ENCODE measurements at places on chromosomes 2 and 18. TPM values are rescaled to one million over a fixed set of nuclear protein-coding genes. Genes with fewer than 3 reads are reported as not detected.

KCNIP3 gene
- not detected for total RNA-seq

CYP26B1 gene
- total RNA-seq, result not detected

- H3K4me1 ChIP-seq, result peaks cover 6% of the 10 kb centered on the region
- H3K36me3 ChIP-seq, result peaks cover 27% of the 10 kb centered on the region
These were observed 52.7 kb upstream of the ITGA4 start for GRCh38 chr2:181404472-181404871.

EIPR1 gene
- 40.7 TPM for total RNA-seq

DNA sequence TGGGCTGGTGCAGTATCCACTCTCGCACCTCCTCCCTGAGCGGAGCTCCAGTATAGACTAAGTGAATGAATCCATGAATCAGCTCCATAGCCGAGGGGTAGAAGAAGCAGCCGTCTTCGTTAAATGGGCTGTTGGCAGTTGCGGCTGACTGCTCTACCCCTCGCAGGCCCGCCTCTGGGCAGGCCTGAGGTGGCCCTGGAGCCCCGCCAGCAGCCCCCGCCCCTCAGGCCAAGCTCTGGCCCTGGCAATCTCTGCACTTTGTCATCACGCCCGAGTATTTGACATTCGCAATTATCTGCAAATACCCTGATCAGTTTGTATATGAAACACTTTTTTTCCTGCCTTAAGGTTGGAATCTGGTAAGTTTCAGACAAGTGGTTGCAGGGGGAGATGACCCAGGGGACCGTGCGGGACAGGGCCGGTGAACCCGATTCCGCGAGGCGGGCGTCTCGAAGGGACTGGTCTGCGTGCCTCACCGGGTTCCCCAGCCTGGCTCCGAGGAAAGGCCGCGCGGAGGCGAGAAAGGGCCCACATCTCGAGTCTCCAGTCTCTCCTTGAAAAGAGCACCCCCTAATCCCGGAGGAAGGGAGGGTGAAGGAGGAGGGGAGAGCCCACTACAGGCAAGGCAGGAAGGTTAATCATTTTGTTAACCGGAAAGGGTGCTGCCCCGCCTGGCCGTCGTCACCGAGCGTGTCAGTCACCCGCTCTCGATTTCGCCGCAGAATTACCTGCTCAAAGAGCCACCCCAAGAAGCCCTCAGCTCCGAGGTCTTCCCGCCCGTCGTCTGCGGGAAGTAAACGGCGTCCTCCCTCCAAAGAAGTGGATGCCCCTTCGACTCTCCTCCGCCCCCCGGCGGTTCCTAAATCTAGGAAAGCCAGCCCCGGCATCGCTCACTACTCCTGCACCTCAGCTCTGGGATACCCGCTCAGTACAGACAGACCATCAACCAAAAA, 11.1 kb upstream of the SATB2 start:
- H3K36me3 ChIP-seq, result peaks cover 2% of the 10 kb centered on the region
- no peaks in the 10 kb centered on the region for H3K4me1 ChIP-seq
- no peak for DNase-seq
- no peak overlapping the region for H3K4me3 ChIP-seq

DNA sequence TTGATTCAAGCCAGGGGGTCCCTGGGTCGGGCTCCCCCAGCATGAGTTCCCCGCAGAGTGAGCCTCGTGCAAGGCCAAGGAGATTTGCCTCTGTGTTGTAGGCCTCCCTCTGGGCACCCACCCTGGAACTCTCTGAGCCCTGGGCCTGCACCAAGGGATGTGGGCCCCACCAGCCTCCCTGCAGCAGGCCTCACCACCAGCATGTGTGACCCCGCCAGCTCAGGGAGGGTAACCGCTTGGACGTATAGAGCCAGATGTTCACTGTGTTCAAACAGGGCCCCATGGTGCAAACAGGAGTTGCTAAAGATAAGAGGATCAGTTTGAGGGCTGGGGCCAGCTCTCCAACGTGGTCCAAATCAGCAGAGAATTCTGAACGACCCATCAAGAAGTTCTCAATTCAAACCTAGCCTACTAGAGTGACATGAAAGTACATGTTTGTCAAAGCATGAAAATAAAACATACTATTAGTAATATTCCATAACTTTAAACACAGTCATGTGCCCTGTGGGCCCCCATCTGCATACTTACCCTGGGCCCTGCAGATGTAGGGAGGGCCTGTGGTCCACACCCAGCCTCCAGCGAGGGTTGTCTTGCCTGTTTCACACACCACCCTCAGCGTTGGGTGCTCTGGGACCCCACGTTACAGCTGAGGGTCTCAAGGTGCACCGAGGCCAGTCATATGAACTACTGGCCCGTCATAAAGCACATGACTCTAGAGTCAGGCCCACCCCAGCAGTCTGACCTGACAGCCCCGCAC, 5.5 kb upstream of the TUBB6 start:
- no peaks in the 10 kb centered on the region for H3K36me3 ChIP-seq
- H3K4me1 ChIP-seq, result peaks cover 9% of the 10 kb centered on the region
- no peak for DNase-seq
- no peak overlapping the region for H3K4me3 ChIP-seq

DNA sequence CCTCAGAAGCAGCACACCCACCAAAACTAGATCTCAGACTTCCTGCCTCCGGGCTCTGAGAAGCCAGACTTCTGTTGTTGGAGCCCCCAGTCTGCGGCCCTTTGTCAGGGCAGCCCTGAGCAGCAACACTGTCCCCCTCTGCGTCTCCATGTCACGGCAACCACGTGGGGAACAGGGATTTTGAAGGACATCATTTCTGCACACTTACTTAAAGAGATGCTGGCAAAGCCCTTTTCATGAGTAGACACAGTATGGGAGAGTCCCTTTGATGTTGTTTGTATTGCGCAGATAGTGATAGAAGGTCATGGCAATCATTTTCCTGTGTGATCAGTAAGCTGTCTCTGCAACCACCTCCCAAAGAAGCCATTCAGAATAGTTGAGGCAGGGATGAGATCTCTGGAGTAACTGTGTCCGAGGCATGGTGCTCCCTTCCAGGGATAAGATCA, 69.1 kb upstream of the ID2 start:
- DNase-seq, result no peak
- peaks cover 12% of the 10 kb centered on the region for H3K36me3 ChIP-seq
- no peak overlapping the region for H3K4me3 ChIP-seq
- H3K27ac ChIP-seq, result no peak overlapping the region
- peaks cover 25% of the 10 kb centered on the region for H3K27me3 ChIP-seq

DNA sequence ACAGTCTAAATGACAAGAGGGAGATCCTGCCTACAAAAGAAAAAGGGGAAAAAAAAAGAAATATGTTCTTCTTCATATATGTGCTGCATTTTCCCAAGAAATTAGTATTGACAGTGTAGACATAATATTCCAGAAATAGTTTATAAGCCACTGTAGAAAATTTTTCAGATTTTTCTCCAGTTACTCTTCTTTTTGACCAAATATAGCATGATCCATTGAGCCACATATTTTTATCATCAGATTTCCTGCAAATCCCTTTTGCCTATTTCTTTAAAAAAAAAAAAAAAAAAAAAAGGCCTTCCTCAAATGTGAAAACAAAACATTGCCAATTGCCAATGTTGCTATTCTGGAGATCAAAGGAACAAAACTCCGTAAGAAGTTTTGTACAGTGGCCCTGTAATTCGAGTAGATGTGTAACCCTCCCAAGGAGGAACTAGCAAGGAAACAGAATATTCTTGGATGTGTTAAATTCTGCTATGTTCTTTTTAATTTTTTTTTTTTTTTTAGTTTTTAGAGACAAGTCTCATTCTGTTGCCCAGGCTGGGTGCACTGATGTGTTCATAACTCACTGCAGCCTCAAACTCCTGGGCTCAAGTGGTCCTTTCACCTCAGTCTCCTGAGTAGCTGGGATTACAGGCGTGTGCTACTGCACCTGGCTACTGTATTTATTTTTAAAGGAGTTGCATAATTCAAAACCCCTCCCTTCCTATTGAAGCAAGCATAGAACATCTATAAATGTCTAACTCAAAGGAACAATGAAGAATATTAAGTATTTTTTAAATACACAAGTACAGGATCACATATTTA, 12.5 kb upstream of the CABYR start:
- no peaks in the 10 kb centered on the region for H3K27me3 ChIP-seq
- DNase-seq, result no peak
- no peak overlapping the region for H3K4me3 ChIP-seq
- H3K4me1 ChIP-seq, result no peaks in the 10 kb centered on the region

- peaks cover 8% of the 10 kb centered on the region for H3K4me1 ChIP-seq
- DNase-seq, result no peak
- H3K36me3 ChIP-seq, result no peaks in the 10 kb centered on the region
These were observed 3.3 kb upstream of the TCF7L1 start for GRCh38 chr2:85129861-85130260.

GRCh38 chr2:173860566-173860965, 104.6 kb downstream of the SP3 start:
- no peak overlapping the region for H3K4me3 ChIP-seq
- peaks cover 11% of the 10 kb centered on the region for H3K27me3 ChIP-seq
- no peaks in the 10 kb centered on the region for H3K36me3 ChIP-seq
- no peak overlapping the region for H3K27ac ChIP-seq
- DNase-seq, result no peak

- no peak for DNase-seq
- no peak overlapping the region for H3K27ac ChIP-seq
- H3K4me3 ChIP-seq, result no peak overlapping the region
- peaks cover 8% of the 10 kb centered on the region for H3K36me3 ChIP-seq
- no peaks in the 10 kb centered on the region for H3K27me3 ChIP-seq
These were observed 7.2 kb upstream of the CCDC74A start for GRCh38 chr2:131520526-131520925.

GRCh38 chr18:32276906-32277305, 87.1 kb downstream of the MEP1B start:
- no peak overlapping the region for H3K4me3 ChIP-seq
- no peak overlapping the region for H3K27ac ChIP-seq
- H3K4me1 ChIP-seq, result no peaks in the 10 kb centered on the region
- no peaks in the 10 kb centered on the region for H3K36me3 ChIP-seq
- H3K27me3 ChIP-seq, result peaks cover 21% of the 10 kb centered on the region

- H3K4me1 ChIP-seq, result peaks cover 29% of the 10 kb centered on the region
- peaks cover 2% of the 10 kb centered on the region for H3K27me3 ChIP-seq
- peak overlapping the region; percentile 80 for H3K27ac ChIP-seq
- peak; percentile 38 for DNase-seq
- no peaks in the 10 kb centered on the region for H3K36me3 ChIP-seq
- no peak overlapping the region for H3K4me3 ChIP-seq
These were observed 37.8 kb downstream of the MAL start for GRCh38 chr2:95063086-95063958.

- DNase-seq, result no peak
- H3K27me3 ChIP-seq, result no peaks in the 10 kb centered on the region
- H3K27ac ChIP-seq, result no peak overlapping the region
- peaks cover 29% of the 10 kb centered on the region for H3K4me1 ChIP-seq
- H3K36me3 ChIP-seq, result peaks cover 39% of the 10 kb centered on the region
- no peak overlapping the region for H3K4me3 ChIP-seq
These were observed 27.0 kb downstream of the ENOSF1 start for GRCh38 chr18:685438-685837.

DNA sequence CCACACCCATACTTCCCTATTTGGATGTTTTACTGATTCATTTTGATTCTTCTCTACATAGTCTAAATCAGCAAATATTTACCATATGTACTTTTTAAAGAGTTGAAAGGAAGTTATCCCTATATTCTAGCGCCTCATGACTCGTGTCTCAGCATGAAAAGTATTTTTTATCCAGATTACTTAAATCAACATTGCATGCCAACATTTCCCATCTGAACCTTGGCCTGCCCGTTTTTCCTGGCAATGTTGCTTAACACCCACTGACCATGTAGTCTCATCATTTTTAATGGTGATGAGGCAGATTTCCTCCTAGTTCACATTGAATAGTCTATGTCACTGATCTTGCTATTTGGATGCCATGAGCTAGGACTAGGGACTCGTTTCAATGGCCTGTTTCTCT, 13.2 kb upstream of the SCYGR5 start:
- H3K4me1 ChIP-seq, result no peaks in the 10 kb centered on the region
- H3K27me3 ChIP-seq, result peaks cover 29% of the 10 kb centered on the region
- DNase-seq, result no peak
- H3K4me3 ChIP-seq, result no peak overlapping the region
- no peaks in the 10 kb centered on the region for H3K36me3 ChIP-seq
- no peak overlapping the region for H3K27ac ChIP-seq

MAP3K19 gene
- total RNA-seq, result not detected

PLCL1 gene
- 0.20 TPM for total RNA-seq

GRCh38 chr2:422676-423435, 135.0 kb upstream of the ALKAL2 start:
- H3K27me3 ChIP-seq, result peaks cover 3% of the 10 kb centered on the region
- H3K36me3 ChIP-seq, result no peaks in the 10 kb centered on the region
- DNase-seq, result no peak

GRCh38 chr18:29083545-29083944, 906.6 kb upstream of the CDH2 start:
- H3K36me3 ChIP-seq, result no peaks in the 10 kb centered on the region
- H3K4me1 ChIP-seq, result no peaks in the 10 kb centered on the region
- no peak overlapping the region for H3K27ac ChIP-seq
- no peaks in the 10 kb centered on the region for H3K27me3 ChIP-seq
- no peak for DNase-seq
- H3K4me3 ChIP-seq, result no peak overlapping the region

GRCh38 chr2:105764059-105764458, 19.3 kb downstream of the NCK2 start:
- no peak for DNase-seq
- H3K36me3 ChIP-seq, result peaks cover 35% of the 10 kb centered on the region
- H3K4me3 ChIP-seq, result no peak overlapping the region
- H3K4me1 ChIP-seq, result peaks cover 67% of the 10 kb centered on the region
- no peaks in the 10 kb centered on the region for H3K27me3 ChIP-seq

TMEM214 gene
- 86.6 TPM for total RNA-seq

- H3K36me3 ChIP-seq, result no peaks in the 10 kb centered on the region
- DNase-seq, result no peak
- H3K4me3 ChIP-seq, result no peak overlapping the region
- no peak overlapping the region for H3K27ac ChIP-seq
These were observed 937.7 kb downstream of the CPS1 start for GRCh38 chr2:211494085-211494484.

DNA sequence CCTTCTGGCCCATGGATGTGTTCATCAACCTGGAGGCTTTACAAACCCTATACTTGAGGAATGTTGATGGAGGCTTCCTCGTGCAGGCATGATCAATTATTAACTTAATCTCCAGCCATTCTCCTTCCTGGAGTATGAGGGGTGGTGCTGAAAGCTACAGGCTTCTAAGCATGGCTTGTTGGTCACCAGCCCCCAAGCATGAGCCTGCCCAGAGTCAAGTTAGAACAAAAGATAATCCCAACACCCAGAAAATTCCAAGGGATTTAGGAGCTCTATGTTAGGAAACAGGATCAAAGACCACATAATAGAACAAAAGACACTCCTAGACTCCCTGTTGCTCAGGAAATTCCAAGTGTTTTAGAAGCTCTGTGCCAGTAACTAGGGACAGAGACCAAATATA, 63.1 kb downstream of the FAM171B start:
- no peak overlapping the region for H3K4me3 ChIP-seq
- DNase-seq, result no peak
- no peaks in the 10 kb centered on the region for H3K4me1 ChIP-seq
- H3K27me3 ChIP-seq, result no peaks in the 10 kb centered on the region

All from activated CD8-positive, alpha-beta memory T cell treated with anti-CD3 and anti-CD28 coated beads, Interleukin-2, amount 10 ng/mL, durations not matched to agents 7 days and 5 days (primary cell).